ENCODE measurements at places on chromosomes 12 and 14.

DNA sequence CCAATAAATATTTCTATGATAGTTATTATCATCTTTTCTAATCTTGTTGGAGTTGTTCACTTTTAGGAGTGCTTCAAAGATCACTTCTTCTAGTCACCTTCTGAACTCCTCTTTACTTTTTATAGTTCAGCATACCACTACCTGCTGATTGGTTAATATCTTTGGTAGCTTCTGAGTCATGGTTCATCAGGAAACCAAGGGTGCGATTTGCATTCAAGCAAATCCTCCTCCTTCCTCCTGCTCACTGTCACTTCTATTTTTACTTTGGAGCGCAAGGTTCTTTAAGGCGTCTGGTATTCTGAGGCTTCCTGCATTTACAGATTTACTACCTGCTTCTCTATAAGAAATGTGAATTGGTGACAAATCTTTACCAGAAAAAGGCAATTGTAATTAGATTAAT is 24.0 kb downstream of the SYT1 start:
- no peak for DNase-seq

DNA sequence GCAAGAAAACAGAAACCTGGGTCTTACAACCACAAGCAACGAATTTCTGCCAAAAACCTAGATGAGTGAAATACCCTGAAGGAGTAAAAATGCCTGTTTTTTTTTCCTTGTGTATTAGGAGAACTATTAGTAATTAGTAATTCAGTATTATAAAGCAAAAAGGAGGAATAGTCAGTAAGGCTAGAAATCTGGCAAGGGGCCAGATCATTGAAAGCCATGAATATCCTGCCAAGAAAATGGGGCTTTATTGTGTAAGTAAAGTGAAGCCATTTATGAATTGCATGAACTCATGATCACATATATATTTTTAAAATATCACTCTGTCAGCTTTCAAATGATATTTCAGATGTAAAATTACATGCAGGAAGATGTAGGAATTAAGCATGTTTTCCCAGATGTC is 57.9 kb downstream of the TXNDC16 start:
- DNase-seq = no peak

DNA sequence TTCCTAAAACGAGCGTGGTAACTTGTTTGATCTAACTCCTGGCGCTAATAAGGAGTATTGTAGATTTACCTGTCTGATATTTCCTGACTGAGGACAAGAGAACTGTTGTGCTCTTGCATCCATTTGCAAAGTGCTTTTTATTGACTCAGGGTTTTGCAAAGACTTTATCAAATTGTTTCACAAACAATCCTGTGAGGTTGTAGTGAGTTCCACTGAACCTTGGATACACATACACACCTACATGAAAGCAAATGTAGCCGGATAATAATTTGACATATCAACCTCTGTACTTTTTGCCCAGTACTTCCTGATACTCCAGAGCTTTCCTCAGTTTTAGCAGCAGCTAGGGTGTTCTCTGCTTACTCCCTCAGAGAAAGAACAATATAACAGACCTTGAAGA is 6.7 kb upstream of the PTGER2 start:
- no peak for DNase-seq

DNA sequence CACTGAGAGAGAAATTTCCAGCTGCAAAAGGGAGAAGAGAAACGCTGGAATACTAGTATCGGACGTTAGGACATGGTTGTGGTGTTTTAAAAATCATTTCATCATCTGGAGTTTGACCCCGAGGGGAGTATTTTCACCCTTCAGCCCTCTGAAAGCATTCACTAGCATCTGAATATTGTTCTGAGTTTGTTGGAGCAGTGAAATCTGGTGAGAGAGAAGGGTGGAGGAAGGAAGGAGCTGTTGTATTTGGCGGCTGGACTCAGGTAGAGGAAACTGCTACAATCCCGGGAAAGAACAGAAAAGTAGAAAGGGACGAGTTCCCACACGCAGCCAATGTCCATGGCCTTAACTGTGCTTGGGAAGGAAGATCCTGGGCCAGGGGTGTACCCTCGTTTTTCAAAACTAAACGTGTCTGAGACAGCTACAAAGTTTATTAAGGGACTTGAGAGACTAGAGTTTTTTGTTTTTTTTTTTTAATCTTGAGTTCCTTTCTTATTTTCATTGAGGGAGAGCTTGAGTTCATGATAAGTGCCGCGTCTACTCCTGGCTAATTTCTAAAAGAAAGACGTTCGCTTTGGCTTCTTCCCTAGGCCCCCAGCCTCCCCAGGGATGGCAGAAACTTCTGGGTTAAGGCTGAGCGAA is 896 bp upstream of the CDKN1B start:
- no peak for DNase-seq

- no peak for DNase-seq
Measured at GRCh38 chr12:79830440-79830839, 104.5 kb downstream of the PPP1R12A start.

GRCh38 chr12:1776170-1776921 is 44.0 kb upstream of the LRTM2 start:
- no peak for DNase-seq

DNA sequence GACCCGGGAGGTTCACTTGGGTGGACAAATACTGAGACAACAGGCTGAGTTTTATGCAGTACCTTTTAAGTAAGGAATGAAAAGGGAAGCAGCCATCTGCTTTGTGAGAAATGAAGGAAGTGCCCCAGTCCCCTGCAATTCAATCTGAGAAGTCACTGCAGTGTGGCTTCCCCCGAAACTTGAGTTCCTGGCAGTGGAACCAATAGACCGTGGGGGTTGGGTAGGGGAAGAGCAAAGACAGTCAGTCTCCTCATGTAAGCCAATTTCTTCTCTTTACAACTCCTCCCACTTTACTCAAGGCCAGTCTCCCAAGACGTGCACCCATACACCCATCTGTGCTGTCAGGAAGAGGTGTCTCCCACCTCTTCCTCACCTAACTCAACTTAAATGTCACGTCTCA is 206.5 kb downstream of the BCAT1 start:
- DNase-seq = no peak

DNA sequence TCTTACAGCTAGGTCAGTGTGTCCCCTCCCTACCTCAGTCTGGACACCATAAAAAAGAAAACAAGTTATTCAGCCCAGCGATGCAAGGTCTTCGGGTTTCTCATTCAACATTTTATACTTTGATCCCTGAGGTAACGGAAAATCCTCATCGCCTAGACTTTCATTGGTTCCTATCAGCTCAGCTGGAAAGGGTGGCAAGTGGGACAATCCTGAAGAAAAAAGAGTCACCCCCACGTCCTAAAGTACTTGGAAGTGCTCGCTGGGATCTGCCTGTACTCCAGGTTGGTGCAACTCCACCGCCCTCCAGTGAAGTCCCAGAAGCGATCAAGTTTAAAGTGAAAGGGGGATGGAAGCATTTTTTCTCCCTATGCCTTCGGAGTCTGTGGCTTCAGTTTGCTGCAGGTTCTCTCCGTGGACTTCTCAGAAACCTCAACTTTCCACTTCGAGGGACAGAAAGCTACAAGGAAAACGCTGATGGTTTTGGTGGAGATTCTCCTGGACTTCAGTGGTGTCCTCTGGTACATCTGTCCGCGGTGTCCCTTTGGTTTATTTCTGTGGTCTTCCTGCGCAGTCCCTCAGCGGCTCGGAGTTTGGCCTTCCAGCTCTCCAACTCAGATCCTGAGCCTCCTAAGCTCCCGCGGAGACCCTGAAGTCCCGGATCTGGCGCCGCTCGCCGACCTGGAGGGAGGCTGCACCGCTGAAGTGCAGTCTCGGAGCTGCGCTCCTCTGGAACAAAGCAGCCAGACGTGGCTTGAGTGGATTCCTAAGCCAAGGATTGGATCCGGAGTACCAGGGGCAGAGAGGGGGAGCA is 1.8 kb upstream of the LRFN5 start:
- no peak for DNase-seq

- DNase-seq = no peak
Measured at GRCh38 chr14:101740981-101741380, 20.5 kb upstream of the PPP2R5C start.

GRCh38 chr14:95072310-95072905 is 84.9 kb downstream of the DICER1 start:
- no peak for DNase-seq

- DNase-seq = no peak
Measured at GRCh38 chr12:108918206-108918605, 38.3 kb downstream of the DAO start.

DNA sequence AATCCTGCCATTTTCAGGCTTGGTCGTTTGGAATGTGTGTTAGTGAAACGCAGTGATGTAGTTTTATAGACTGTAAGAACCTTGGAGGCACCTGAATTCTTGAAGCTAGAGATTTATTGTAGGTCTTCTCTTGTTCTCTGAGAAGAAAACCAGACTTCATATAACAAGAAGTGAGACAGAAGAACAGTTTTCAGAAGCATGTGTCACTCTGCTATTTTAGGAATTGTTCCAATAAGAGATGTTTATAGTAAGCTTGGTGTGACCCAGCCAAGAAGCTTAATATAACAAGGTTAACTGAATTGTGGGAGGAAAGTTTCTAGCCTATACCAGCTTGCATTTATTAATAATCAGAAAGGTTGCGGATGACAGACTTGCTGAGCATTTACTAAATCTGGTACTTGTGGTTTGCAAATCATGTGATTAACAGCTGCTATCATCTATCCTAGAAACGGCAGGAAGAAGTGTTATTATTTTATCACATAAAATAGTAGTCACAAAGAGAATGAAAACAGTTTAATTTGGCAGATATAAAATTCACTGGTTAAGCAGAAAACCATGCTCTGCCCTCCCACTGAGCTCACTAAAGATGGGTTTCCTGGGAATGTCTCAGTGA is 49.2 kb upstream of the BCAT1 start:
- no peak for DNase-seq

GRCh38 chr14:96617635-96618034 is 115.5 kb downstream of the PAPOLA start:
- no peak for DNase-seq

GRCh38 chr14:71395636-71396035 is 488.4 kb downstream of the PCNX1 start:
- DNase-seq = no peak

DNA sequence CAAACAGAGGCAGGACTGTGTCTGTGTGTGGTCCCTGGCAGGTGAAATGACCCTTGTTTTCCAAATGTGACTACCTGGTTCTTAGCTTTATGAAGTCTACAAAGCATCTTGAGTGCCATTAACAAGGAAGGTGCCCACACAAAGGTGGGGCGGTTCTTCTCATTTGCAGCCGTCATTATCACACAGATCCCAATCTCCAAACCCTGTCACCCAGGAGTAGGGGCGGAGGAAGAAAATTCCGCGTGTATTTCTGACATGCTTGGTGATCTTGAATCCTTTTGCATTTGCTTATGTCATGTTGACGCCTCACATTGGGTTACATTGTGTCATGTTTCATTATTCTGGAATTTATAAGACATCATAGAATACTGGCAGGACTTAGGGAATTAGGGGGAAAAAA is 277.3 kb downstream of the VRK1 start:
- DNase-seq = no peak

GRCh38 chr14:36319899-36320199 is 588 bp downstream of the MBIP start:
- DNase-seq = no peak

DNA sequence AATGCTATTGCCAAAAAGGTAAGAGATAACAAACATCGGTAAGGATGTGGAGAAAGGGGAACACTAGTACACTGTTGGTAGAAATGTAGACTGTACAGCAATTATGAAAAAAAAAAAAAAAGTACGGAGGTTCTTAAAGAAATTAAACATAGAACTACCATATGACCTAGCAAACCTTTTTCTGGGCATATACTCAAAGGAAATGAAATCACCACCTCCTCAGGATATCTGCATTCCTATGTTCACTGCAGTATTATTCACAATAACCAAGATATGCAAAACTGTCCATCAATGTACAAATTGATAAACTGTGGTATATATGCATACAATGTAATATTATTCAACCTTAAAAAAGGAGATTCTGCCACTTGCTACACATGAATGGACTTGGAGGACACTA is 60.7 kb downstream of the INSM2 start:
- no peak for DNase-seq

DNA sequence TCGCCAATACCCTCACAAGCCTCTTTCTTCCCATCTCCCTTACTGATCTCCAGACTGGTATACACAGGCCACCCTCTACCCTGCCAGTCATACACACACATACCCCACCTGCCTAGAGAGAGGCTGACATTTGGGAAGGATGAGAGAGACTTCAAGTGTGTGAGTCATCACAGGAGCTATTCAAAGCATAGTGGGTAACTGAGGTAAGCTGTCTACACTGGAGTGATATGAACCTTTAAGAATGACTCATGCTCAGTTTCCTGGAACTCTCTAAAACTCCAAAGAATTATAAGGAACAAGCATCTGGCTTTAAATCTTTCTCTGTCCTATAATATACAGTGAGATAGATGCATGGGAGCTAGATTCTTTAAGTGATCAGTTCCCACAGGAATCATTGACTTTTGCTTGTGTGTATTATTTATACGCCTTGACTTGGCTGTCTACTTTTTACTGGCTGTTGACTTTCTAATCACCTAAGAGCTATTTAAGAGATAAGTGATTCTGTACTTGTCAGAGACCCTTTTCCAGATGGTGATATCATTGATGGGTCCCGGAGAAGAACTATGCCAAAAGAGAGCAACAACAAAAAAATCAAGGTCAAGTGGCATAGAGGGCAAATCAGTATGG is 5.8 kb downstream of the IGF1 start:
- DNase-seq = no peak

DNA sequence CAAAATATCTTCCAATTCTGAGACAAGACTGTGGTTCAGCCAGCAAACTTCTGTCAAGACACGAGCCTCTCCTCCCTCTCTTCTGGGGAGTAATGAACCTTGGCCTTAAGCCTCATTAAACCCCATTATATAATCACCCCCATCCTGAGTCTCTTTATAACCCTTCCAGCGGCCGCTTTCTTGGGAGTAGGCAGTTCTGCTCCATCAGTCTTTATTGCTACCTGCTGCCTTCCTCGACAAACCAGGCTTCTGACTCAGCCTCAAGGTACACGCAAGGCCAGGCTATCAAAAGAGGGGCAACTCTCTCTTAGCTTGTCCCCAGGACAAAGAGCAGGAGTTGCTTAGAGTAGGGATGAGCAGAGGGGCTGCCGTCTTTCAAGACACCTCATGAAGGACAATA is 300.8 kb upstream of the NOS1 start:
- no peak for DNase-seq

DNA sequence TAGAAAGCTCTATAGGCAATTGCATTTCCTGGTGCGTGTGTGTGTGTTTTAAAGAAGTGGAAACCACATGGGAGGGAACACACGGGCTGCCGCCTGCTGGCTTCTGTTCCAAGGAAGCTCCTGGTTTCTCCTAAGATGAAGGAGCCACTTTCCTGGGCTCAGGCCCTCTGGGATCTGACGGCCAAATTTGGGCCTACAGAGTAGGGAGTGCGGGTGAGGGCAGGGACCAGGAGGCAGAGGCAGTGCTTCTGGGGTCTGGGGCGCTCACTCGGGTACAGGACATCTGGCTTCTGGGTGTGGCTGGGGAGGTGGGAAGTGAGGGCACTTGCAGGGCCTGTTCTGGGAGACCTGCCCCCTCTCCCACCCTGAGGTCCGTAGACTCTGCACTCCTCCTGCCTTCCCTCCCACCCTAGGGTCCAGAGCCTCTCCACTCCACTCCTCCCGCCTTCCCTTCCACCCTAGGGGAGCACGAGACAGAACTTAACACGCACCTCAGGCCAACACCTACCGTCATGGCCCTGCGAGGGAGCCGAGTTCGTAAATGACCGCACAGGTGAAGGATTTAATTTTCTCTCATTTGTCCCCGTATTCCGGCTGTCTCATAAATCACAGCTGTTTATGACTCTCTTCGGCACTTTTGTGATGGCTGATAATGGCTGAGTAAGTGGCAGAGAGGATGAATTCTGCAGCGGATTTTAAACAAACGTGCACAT is 127.7 kb downstream of the KIF26A start:
- no peak for DNase-seq

GRCh38 chr14:100124551-100125088 is 34.8 kb downstream of the DEGS2 start:
- no peak for DNase-seq

Data from Calu3 (cell line).